ENCODE measurements at places on chromosomes 5 and 9. TPM values are rescaled to one million over a fixed set of nuclear protein-coding genes. Genes with fewer than 3 reads are reported as not detected.

TMEM171 gene
- not detected for total RNA-seq

SLC23A1 gene
- 0.19 TPM for total RNA-seq

MYOZ3 gene
- 5.0 TPM for total RNA-seq

CCDC192 gene
- total RNA-seq, result not detected

INSL6 gene
- total RNA-seq, result not detected

MTRR gene
- total RNA-seq, result 30.7 TPM

PCSK5 gene
- total RNA-seq, result 6.8 TPM

F12 gene
- not detected for total RNA-seq

ADAMTSL2 gene
- 3.3 TPM for total RNA-seq

SPATA31A3 gene
- total RNA-seq, result not detected

STING1 gene
- total RNA-seq, result 66.5 TPM

GHR gene
- total RNA-seq, result 12.2 TPM

RGS7BP gene
- total RNA-seq, result 1.6 TPM

All from heart right ventricle (tissue), 16 donors.